Hematopoietic multipotent progenitor cell treated with erythropoietin and hydrocortisone succinate and interleukin-3 and kit ligand, for 6 days (in vitro differentiated cells): ENCODE measurements at places on chromosomes 2 and 18.

DNA sequence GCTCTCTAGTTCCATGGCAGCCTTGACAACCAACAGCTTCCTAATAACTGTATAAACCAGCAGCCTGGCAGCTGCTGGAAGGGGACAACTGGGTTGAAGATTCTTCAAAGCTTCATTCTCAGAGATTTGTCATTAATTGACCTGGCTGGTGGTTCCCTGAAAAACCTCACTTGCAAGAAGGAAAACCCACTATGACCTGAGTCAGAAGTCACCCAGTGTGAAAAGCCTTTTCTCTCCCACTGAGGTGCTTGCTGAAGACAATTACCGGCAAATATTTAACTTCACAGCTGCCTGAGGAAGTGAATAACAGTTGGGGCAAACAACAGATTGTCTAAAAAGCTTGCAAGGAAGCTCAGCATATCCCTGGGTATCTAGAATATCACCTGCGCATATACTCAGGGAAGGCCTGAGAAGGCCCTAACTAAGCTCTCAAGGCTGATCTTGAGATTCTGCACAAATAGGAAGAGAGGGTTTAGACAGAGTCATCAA, 49.9 kb downstream of the CRACDL start:
- no peak for DNase-seq

DNA sequence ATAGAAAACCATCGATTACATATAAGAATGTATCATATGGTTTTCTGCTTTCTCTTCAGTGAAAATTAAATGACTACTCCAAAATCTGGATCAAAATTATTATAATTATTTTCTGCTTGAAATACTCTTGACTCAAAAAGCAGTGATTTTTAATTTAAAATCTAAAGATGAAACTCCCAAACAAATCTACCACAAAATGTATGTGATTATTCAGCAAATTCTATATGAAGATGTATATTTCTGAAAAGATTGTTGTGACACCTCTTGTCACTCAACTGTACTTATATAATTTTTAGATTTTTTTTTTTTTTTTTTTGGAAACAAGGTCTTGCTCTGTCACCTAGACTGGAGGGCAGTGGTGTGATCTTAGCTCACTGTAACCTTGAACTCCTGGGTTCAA, 98.6 kb downstream of the MTCL1 start:
- no peak for DNase-seq

GRCh38 chr2:232584238-232584637, 33.7 kb downstream of the EIF4E2 start:
- DNase-seq = no peak

- DNase-seq = peak; percentile 86
These were observed 36.1 kb downstream of the NHEJ1 start for GRCh38 chr2:219124381-219125110.

DNA sequence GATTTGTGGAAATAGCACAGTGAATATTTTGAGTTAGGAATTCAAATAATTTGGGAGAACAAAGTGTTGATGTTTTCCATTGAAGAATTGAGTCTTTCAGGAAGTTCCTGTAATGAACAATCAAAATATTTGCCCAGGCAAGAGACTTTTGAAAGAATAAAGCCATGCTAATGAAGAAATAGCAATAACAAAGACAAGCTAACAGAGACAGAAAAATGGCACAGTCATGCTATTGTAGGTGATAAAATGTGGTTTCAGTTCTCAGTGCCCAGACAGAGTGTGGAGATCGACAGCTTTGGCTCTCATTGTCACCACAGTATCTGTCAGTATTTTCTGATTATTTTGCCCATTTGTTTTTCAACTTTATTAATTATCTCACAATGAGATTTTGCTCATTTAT, 490.8 kb upstream of the PIK3C3 start:
- DNase-seq = no peak

- no peak for DNase-seq
These were observed 522.2 kb upstream of the CNTNAP5 start for GRCh38 chr2:123502931-123503330.

DNA sequence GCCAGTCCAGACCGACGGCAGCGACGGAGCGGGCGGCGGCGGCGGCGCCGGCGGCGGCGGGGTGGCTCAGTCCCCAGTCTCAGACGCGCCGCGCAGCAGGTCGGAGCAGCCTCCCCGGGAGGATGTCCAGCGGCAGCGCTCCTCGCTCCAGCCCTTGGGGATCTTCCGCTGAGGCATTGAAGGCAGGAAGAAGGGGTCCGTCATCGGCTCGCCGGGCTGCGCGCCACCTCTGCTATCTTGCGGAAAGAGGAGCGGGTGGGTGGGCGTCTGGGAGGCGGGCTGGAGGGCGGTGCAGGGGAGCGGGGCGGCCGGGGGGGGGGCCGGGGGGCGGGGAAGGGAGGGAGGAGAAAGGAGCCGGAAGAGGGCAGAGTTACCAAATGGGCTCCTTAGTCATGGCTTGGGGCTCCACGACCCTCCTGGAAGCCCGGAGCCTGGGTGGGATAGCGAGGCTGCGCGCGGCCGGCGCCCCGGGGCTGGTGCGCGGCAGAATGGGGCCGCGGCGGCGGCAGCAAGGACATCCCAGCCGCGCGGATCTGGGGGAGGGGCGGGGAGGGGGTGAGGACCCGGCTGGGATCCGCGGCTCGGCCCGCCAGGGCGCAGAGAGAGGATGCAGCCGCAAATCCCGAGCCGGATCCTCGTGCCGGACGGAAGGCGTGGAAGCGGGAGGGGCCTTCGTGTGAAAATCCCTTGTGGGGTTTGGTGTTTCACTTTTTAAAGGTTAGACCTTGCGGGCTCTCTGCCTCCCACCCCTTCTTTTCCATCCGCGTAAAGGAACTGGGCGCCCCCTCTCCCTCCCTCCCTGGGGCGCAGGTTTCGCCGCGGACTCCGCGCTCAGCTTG, at the start of gene NETO1:
Gene NETO1, minus strand, starts transcription at position 242 of the 839 bp plus-strand sequence. CDS start 696 bp downstream, outside the sequence.
- DNase-seq = no peak

DNA sequence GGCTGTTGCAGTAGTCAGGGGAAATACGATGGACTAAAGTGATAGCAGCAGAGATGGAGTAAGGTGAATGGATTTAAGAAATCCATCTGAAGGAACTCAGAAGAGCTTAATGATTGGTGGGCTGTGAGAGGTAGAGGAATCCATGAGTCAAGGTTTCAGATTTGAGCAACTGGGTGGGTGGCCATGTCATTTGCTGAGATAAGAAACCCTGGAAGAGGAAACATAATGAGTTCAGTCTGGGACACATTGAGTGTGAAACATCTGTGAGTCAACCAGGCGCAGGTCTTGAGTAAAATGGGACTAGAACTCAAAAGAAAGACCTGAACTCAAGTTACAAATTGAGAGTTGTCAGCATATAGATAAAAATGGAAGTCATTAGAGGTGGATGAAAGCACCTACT, 19.7 kb upstream of the ASNSD1 start:
- no peak for DNase-seq

GRCh38 chr2:223725986-223726970, 111.1 kb downstream of the AP1S3 start:
- DNase-seq = no peak

GRCh38 chr2:47039913-47040562, 115.1 kb downstream of the STPG4 start:
- no peak for DNase-seq

- DNase-seq = no peak
These were observed 69.0 kb downstream of the CTAGE1 start for GRCh38 chr18:22348521-22349316.

- no peak for DNase-seq
These were observed 94.5 kb downstream of the KCNS3 start for GRCh38 chr2:17972991-17973390.

DNA sequence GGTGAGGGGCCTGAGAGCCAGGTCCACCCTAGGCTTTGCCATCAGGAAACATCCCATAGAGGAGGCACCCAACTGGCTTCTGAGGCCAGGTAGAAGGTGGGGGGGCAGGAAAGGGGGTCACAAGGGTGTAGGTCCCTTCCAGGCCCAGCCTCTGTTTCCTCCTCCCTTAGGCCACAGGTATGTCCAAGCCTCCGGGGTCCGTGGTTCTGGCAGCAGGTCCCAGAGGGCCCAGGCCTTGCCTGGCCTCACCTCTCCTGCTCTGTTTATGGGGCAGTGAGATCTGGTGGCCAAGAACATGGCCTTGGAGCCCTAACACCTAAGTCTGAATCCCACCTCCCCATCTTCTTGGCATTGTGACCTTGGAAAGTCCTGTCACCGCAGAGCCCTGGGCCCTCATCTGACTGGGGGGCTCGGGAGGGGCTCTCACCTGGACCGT, 21.6 kb upstream of the GPR17 start:
- no peak for DNase-seq

DNA sequence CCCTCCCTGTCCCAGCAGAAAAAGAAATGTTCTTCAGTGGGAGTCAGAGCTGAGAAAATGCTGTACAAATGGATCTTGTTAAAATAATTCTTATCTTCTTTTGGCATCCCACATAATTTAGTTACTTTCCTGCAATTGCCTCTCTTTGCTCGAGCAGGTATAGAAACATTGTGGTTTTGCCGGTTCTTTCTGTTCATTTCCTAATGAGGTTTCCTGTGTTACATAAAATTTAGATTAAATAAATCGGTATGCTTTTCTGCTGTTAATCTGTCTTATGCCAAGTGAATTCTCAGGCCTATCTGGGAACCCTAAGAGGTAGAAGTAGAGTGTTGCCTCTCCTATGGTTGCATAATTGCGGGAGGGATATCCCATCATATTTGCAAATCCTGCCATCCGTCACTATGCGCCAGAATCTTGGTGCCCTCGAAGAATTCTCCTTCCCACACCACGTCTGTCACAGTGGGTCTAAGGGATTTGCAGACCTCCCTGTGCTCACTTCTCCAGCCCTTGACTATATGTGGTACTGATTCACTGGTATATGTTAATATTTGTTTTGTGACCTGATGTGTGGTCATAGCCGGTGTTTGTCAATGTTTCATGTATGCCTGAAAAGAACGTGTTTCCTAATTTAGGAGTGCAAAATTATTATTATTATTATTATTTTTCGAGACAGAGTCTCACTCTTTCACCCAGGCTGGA, 12.2 kb upstream of the HDAC4 start:
- no peak for DNase-seq

DNA sequence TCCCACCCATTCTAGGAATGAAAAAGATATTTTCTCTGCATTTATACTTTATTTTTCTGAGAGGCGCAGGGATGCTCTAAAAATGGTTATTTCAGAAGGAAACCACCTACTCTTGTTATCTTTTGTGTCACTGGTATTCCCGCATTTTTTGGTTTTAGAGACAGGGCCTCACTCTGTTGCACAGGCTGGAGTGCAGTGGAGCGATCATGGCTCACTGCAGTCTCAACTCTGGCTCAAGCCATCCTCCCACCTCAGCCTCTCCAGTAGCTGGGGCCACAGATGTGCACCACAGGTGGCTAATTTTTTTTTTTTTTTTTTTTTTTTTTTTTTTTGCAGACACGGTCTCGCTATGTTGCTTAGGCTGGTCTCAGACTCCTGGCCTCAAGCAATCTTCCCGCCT, 135.9 kb downstream of the NCK2 start:
- no peak for DNase-seq

GRCh38 chr2:10079266-10079869, 843 bp downstream of the CYS1 start:
- DNase-seq = peak; percentile 27

DNA sequence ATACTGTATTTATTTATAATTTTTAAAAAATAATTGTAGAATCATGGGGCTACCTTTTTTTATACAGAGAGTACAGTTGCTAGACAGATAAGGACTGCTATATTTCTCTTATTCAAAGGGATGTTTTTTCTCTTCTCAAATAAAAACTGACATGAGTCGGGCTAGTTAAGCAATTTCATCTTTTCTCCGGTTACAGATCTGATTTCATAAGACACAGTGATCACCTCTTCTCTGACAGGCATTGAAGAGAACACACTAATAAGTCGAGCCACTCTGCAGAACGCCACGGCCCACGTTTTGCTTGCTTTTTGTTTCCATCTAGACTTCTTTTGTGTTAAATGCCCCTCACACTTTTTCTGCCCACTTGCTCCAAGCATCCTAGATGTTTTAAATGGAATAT, 85.4 kb downstream of the HNRNPLL start:
- DNase-seq = no peak

GRCh38 chr2:208265371-208265800, 669 bp upstream of the PIKFYVE start:
- DNase-seq = peak; percentile 69

DNA sequence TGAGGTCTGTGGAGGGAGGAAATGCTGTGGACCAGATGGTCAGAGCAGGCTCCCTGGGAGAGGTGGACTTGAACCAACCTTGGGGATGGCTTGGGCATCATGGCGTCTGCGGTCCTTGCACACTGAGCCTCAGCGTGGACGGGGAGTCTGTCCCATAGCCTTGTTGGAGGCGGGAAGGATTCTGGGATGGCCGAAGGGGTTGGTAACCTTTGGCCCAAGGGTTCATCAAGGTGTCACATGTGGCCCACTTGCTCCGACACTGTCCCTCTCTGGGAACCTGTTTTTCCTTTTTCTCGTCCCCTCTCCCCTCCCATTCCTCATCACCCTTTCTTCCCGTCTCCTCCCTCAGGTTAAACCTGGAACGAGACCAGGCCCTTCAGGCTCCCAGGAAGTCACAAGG, 66.4 kb downstream of the MAPK4 start:
- no peak for DNase-seq

DNA sequence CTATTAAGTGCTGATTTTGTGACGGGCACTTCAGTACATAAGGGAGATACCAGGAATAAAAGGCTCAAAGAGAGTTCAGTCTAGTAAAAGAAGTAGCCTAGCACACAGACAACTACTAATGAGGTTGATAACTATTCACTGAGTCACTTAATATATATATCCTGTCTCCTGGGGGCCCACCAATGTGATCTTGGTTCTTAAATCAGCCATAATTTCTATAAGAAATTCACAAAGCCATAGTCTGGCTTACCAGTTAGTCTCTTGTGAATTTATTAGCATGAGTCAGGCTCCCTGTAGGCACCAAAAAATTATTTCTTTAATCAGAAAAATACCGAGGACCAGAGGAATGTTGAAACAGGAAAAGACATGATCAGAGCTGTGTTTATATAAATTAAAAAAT, 10.4 kb downstream of the KCNE4 start:
- no peak for DNase-seq

DNA sequence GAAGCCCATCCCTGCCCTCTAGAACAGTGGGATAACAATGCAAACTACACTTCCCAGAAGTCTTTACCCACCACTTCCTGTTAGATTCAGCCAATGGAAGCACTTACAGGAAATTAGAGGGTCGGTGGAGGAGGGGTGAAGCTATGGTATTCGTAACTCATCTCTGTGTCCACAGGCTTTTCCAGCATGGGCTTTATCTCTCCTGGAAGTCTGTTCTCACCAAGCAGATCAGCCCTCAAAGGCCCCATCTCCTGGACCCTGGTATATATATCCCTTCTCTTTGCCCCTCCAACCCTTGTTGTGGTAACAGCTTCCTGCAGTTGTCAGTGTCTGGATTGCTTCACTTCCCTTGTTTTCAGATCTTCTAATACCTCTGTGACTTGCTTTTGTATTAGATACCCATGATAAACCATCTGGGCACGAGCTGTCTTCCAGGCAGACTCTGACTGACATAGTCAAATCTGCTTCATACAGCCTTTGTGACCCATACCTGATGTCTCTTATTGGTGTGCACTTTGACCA, 475.0 kb upstream of the POU3F3 start:
- peak; percentile 70 for DNase-seq
